Activated T-helper 1 cell treated with anti-CD3 and anti-CD28 coated beads, Interleukin-2, amount 50 U/mL, for 16 hours (primary cell): ENCODE measurements at places on chromosomes 12 and 14.

DNA sequence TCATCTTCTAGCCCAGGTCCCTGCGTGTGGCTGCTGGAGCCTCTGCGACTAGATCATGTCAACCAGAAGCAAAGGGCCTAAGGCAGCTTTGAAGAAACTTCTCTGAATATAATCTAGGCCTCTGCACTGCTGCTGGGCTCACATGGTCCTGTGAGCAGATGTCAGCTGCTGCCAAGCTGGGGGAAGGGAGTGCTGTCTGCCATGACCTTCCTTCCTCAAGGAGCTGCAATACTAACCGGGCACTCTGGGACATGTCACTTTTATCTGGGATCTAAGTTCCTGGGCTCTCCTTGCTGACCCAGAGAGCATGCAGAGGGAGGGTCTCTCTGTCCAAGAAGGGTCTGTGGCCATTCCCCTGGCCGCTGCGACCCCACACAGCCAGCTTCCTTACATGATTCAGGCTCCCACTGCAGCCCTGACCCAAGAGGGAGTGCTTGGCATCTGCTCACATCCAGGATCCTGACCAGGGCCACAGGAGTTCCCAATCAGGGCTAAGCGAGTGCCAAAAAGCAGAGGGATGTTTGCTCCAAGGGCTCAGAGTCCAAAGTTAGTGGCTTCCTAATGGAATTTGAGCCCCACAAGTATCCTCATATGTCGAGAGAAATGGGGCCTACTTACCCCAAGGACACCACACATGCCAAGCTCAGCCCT, 74.0 kb downstream of the PLEKHG3 start:
- DNase-seq, result no peak

- no peak for DNase-seq
Observed at GRCh38 chr14:95200404-95200803, 43.1 kb upstream of the DICER1 start.

GRCh38 chr12:129083121-129083840, 230.0 kb downstream of the GLT1D1 start:
- DNase-seq, result no peak

DNA sequence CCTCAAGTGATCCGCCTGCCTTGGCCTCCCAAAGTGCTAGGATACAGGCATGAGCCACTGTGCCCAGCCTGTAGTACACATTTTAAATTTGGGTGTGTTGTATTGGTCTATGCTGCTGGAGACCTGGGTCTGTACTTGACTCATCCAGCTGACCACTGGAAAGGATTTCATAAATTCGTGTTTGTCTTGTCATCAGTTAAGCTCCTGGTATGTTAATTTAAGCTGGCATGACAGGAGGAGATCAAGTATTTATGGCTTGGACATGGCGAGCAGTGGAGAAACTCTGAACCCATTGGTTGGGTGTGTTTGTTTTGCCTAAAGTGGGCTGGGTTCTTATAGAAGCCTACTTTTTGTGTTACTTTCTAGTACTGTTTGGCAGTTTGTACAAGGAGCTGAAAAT, 24.2 kb downstream of the YY1 start:
- DNase-seq, result no peak

DNA sequence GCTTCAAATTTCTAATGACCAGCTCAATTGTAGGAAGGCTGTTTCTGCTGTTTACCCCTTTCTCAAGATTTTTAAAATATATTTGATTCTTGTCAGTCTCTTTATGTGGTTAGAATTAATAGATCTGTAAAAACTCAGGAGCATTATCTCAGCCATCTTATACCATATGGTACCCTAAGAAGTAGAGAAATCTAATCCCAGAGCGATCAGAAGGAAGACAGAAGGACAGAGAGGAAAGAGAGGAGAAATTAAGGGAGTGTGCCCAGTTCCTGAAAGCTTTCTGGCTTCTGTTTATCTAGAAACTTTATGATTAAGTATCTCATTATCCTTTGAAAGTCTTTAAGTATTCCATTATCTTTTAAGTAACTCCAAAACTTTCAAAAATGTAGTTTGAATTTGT, 152.1 kb upstream of the NAV3 start:
- DNase-seq, result no peak

GRCh38 chr14:51889851-51890250, 29.4 kb downstream of the GNG2 start:
- DNase-seq, result no peak

- DNase-seq, result no peak
Observed at GRCh38 chr14:105899657-105900397, 373.4 kb downstream of the TMEM121 start.

DNA sequence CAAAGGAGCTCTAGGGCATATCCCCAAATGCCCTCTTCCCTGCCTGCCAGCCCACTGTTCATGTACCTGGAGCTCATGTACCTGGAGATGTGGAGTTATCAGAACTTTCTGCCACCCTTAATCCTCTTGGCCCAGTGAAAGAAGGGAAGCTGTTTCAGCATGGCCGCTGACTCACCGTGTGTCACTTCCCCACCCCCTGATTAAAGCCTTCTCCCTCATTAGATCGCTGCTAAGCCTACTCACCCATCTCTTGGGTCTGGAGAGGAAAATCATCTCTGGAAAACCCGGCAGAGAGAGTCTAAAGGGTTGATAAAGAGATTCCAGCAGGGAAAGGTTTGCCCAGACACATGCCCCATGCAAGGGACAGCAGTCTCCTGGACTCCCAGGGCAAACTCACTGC, 4.5 kb upstream of the LTBP2 start:
- DNase-seq, result no peak

DNA sequence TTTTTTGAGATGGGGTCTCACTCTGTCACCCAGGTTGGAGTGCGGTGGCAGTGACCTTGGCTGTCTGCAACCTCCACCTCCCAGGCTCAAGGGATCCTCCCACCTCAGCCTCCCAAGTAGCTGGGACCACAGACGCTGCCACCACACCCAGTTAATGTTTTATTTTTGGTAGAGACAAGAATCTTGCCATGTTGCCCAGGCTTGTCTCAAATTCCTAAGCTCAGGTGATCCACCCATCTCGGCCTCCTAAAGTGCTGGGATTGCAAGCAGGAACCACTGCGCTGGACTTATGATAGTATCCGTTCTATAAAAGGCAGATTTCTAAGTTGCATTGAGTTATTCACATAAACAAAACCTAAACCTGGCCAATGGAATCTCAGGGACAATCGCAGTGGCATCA, 321.1 kb upstream of the PRICKLE1 start:
- no peak for DNase-seq

DNA sequence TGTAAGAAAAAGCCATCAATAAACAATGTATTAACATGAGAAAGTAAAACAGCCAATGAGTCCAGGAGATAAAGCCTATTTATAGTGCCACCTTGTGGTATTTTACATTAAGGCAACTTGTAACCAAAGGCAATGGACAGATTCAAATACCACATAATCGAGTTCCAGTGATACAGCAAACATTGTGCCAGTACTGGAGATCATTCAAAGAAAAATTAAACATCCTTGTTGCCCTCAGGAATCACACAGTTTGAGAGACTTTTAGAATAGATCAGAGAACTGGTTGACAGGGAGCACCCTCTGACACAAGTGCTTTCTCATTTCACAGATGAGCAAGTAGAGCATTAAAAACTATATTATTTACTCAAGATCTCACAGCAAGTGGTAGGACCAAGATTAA, 98.1 kb downstream of the DDHD1 start:
- DNase-seq, result no peak
